CD4-positive, alpha-beta T cell treated with Interleukin-4 for 1 hour (primary cell): ENCODE measurements at places on chromosomes 6 and 20.

- DNase-seq = no peak
These were observed 116.4 kb upstream of the RIPOR2 start for GRCh38 chr6:25052181-25052580.

- no peak for DNase-seq
These were observed 689.3 kb downstream of the HACE1 start for GRCh38 chr6:104170401-104170800.

DNA sequence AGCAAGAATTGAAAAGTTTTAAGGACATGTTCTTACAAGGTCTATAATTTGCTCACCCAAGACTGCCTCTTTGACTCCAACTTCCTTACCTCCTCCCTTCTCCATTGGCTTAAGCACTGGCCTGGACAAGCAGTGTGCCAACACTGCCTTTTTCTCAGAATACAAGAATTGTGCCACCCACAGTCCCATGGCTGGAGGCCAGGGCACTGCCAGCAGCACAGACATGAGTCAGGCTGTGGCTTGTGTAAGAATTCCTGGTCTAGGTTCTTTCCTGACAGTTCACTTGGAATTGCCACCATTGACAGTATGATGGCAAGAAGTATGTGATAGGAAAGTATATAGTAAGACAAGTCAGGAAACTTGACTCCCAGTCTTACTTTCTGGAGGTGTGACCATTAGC lies 202.7 kb upstream of the MARCKS start:
- DNase-seq = peak; percentile 59

- DNase-seq = no peak
These were observed 344.7 kb downstream of the CDH4 start for GRCh38 chr20:61596687-61597330.

GRCh38 chr20:33328157-33329137 lies 45.4 kb downstream of the BPIFB1 start:
- DNase-seq = no peak

- DNase-seq = peak; percentile 52
These were observed 63.4 kb downstream of the PRDM1 start for GRCh38 chr6:106149472-106150069.

DNA sequence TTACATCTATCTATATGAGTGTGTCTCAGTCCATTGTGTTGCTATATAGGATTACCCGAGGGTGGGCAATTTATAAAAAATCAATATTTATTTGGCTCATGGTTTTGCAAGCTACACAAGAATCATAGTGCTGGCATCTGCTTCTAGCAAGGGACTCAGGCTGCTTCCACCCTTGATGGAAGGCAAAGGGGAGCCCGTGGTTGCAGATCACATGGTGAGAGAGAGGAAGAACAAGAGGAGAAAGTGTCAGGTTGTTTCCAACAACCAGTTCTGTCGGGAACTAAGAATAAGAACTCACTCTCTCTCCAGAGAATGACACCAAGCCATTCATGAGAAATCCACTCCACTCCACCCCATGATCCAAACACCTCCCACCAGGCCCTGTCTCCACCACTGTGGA lies 48.2 kb upstream of the TENT5A start:
- DNase-seq = no peak

GRCh38 chr6:150883521-150883920 lies 18.0 kb downstream of the MTHFD1L start:
- no peak for DNase-seq

GRCh38 chr6:38350942-38351341 lies 288.8 kb downstream of the BTBD9 start:
- DNase-seq = no peak

GRCh38 chr6:23977706-23978105 lies 148.3 kb upstream of the NRSN1 start:
- no peak for DNase-seq

DNA sequence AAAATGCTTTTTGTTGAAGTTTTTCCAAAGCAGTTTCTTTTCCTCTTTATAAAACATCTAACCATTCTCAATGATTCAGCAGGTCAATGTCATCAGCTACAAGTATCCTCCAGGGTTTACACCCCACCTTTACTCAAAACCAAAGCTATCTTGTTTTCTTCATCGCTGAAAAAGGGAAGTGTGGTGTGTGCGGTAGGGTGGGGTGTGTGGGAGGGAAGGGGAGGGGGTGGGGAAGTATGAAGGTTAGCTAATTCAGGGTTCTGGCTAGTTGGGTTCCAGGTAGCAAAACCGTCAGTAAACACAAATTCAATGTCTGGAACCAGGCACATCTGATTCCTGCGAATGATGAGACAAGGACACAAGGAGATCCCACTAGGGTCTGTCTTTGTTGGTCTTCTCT lies 189.6 kb downstream of the GJA10 start:
- peak; percentile 66 for DNase-seq

DNA sequence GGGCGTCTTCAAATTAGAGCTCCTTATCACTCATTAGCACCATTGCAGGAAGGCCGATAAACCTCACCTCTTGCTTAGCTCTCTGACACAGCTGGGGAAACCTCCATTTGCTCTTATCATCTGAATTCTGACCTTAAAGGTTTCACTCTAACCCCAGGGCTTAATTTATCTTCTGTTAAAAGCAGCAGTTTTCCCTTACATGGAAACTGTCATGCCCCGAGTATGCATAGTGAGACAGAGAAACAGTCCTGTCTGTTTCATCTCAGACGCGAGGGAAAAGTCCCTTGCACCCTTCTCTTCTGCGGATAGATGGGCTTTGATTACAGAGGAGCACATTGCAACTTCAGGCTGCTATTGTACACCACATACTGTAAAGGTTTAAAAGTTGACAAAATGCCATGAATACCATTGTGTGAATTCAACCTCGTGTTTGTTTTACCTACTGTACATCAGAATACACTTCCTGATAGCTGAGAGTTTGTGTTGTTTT lies 191.5 kb upstream of the BMP2 start:
- DNase-seq = no peak

- no peak for DNase-seq
These were observed 1099.6 kb upstream of the GJE1 start for GRCh38 chr6:141033101-141033500.

GRCh38 chr6:154202339-154202738 lies 154.3 kb downstream of the IPCEF1 start:
- no peak for DNase-seq

- DNase-seq = no peak
These were observed 814 bp downstream of the TFAP2B start for GRCh38 chr6:50819466-50819903.

DNA sequence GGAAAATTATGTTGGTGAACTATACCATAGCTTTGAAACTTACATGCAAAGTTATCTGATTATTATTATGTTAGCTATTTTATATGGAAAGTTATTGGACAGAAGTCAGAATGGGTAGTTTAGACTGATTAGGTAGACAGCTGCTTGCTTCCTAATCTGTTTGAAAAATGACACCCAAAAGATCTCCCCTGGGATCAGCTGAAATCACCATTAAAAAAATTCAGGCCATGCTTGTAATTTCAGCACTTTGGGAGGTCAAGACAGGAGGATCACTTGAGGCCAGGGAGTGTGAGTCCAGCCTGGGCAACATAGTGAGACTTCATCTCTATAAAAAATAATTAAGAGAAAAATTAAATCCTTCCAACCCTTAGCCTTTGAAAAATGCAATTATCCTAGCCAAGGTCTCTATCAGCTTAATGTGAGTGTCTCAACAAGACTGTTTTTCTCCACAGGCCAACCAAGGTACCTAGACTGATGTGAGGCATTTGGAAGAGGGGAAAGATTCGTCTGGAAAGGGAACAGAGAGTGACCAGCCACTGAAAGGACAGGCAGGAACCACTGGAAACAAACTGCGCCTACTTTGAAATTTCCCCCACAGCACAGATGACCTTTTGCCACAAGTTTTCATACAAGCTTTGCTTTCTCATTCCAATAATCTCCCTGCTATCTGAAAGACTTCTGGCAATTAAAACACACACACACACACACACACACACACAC lies 232.3 kb downstream of the GMPR start:
- no peak for DNase-seq

DNA sequence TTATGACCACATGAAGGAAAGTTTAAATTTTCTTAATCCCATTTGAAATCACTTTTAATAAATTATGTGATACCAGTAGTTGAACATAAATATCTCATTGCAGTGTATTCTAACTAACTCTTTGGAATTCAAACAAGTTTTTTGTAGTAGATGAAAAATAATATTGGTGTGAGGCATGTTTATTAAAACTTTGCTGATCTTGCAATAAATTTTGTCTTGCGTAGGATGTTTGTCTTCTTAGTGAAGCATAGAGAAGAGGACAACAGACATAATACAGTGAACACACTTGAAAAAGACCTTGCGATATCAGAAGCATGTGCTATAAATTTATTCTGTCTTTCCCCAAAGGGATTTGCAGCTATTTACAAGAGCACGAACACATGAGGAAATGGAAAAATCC lies 140.7 kb downstream of the HTR1B start:
- no peak for DNase-seq

- no peak for DNase-seq
These were observed 15.9 kb upstream of the TENT5A start for GRCh38 chr6:81768150-81768942.

- no peak for DNase-seq
These were observed 461 bp upstream of the HNF4A start for GRCh38 chr20:44354979-44355497.

GRCh38 chr20:59063358-59064213 lies 21.0 kb upstream of the PRELID3B start:
- no peak for DNase-seq

DNA sequence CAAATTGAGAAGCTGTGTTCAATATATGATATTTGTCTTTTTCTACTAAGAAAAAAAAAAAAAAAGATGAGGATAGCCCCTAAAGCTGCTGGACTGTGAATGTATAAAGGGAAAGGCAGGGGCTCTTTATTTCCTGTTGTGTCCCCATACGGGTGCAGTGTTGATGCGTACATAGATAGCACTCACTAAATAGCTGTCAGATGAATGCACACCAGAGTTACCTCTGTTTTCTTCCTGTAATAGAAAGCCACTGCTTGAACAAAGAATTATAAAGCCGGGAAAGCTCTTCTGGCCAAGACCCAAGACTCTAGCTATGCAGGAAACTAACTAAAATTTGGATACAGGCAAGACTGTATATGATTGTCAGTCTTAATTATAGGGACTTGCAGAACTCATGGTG lies 260.0 kb downstream of the FARS2 start:
- no peak for DNase-seq

DNA sequence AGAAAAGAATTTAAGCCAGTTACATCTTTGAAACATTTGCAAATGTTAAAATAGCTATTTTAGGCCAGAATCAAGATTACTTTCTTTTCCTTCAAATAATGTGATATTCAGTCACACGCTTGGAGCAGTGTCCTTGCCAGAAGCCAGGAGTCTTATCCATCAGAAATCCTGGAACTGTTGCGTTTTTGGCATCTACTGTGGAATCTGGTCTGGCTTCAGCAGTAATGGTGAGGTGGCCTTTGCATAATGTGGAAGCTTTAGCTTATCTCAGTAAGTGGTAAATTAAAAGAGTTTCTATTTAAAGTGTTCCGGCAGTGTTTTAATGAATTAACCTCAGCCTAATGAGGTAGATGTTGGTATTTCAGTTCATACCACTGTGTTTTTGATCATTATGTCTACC lies 97.6 kb downstream of the FIG4 start:
- DNase-seq = no peak

DNA sequence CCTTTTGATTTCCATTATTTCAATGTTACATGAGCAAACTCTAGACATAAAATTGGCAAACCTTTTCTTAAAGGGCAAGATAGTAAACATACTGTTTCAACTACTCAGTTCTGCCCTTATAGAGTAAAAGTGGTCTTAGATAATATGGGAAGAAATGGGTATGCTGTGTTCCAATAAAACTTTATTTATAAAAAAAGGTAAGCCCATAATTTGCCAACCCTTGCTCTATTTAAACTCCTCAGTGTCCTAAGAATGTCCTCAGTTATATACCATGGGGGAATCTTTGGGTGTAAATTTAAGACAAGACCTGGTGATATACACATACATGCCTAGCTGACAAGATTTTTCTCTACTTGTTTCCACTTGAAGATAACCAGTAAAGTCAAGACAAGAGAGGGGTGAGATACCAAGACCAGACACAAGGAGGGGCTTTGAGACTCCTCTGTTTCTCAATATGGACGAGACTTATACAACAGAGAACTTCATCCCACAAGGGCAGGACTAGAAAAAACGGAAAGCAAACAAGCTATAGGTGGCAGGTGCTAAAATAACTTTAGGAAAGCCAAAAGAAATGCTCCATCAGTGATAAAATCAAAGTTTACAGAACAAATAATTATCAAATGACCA lies 10.5 kb downstream of the SNX3 start:
- no peak for DNase-seq

GRCh38 chr20:37152284-37152683 lies 26.8 kb upstream of the RPN2 start:
- no peak for DNase-seq

DNA sequence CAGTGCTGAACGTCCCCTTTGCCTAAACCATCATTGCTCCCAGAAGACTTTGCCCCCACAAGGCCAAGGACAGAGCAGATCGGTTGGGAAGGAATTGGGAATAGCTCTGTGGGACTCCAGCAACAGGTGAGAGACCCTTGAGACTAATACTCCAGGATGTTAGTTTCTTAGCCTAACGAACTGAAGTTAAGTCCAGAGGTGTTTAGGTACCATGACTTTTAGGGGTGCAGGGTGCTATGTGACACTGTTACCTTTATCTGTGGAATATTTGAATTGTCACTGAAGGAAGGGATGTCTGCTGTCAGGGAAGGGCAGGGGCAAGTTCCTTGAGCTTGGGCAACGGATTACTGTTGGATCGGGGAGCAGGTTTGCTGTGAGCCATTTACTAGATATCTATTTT lies 1.9 kb downstream of the BLCAP start:
- no peak for DNase-seq

GRCh38 chr6:33714385-33715040 lies 3.0 kb upstream of the UQCC2 start:
- no peak for DNase-seq

DNA sequence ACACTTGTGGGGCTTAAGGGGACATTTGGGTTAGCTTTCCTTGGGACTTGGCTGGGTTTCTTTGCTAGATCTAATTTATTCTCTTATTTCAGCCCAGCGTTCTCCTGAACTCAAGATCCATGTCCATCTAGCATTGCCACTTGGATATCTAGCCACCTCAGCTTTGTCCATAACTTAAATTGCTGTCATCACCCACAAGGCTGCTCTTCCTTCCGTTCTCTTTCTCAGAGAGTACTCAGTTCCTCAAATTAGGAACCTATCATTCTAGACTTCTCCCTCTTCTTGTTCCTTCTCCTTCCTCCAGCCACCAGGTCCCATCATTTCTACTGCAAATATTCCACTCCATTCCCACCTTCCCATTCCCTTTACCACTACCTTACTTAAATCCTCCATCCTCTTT lies 4.3 kb downstream of the SMIM26 start:
- no peak for DNase-seq

GRCh38 chr20:40241596-40242343 lies 447.3 kb downstream of the MAFB start:
- DNase-seq = no peak

- no peak for DNase-seq
These were observed 141.0 kb downstream of the OR2B2 start for GRCh38 chr6:27771235-27771634.
